Pulmonary artery endothelial cell (primary cell): ENCODE measurements at places on chromosomes 1 and 21.

GRCh38 chr1:12706061-12706460 lies 9.8 kb upstream of the AADACL3 start:
- DNase-seq: no peak

GRCh38 chr1:53685272-53686051 lies 53.5 kb downstream of the GLIS1 start:
- no peak for DNase-seq

DNA sequence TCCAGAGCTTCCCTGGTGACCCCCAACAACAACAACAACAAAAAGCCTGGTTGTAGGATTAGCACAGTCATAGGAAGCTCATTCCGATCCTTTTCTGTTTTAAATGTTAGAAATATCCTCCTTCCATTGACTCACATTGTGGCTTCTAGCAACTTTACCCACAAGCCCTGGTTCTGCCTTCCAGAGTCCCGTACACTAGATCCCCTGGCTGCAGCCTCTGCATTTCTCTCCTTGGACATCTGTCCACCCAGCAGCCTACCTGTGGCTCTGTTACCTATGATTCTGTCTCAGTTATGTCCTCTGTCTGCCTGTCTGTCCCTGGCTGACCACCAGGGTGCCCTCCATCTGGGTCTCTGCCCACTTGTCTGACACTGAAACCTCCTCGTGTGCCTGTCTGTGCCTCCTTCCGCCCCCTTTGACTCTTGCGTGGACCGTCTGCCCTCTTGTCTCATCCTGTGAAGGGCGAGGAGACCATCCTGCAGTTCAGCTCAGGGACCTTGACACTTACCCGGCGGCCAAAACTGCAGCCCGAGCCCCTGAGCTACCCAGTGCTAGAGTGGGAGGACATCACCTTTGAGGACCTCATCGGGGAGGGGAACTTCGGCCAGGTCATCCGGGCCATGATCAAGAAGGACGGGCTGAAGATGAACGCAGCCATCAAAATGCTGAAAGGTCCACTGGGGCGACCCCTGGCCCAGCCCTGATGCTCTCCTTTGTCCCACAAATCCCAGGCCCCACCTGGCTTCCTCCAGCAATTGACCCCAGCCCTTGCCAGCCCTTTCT lies 16.1 kb downstream of the TIE1 start:
- no peak for DNase-seq

GRCh38 chr1:245232931-245233330 lies 78.1 kb downstream of the KIF26B start:
- no peak for DNase-seq

DNA sequence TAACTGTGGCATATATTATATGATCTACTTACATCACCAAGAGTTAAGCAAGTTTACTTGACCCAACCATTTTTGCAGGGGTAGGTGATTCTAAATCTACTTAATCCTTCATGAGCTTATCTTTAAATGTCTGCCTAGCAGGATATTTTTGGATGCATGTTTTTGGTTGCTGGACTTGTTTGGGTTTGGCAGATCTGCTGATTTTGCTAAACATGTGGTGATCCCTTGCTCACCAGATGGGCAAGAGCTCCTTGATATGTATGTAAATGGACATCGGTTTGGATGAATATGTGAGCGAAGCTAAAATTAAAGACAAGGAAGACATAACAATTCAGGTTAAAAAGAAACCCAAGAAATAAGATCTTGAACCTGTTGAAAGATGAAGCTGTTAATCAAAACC lies 36.7 kb downstream of the FMN2 start:
- no peak for DNase-seq

- no peak for DNase-seq
Observed at GRCh38 chr1:5466487-5466886, 525.7 kb downstream of the NPHP4 start.

GRCh38 chr1:211260141-211261107 lies 1.3 kb downstream of the RCOR3 start:
- no peak for DNase-seq

- no peak for DNase-seq
Observed at GRCh38 chr1:67133177-67133576, 1.6 kb downstream of the C1orf141 start.

- DNase-seq: peak; percentile 83
Observed at GRCh38 chr1:221439008-221439746, 302.7 kb downstream of the DUSP10 start.

DNA sequence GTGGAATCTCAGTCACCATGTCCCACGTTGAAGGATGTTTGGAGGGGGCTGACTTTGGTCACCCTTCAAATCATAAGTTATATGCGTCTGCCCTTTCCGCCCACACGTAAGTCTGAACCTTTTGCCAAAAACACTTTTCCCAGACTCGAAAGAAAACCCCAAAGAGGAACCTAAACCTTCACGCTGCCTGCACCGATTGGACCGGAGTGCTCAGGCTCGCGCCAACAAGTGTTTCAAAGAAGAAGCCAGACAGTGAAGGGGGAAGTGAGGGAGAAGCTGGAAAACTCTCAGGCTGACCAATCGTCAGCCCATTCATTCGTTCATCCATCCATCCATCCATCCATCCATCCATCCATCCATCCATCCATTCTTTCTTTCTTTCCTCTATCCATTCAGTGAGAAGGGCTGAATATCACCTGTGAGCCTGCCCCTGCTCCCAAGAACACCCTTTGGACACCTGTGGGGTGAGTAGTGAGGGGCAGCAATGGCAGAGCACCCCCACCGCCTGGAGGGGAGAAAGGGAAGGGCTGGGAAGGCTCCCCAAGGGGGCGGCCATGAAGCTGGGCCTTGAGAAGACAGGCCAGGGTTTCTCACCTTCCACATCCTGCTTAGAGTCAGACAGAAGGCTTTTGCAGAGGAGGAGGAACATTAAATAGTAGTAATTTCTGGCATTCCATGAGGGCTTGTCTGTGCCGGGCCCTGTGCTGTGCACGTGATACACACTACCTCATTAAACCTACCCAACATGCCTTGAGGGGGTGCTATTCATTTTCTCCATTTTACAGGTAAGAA lies 27.1 kb upstream of the RUNX3 start:
- no peak for DNase-seq

DNA sequence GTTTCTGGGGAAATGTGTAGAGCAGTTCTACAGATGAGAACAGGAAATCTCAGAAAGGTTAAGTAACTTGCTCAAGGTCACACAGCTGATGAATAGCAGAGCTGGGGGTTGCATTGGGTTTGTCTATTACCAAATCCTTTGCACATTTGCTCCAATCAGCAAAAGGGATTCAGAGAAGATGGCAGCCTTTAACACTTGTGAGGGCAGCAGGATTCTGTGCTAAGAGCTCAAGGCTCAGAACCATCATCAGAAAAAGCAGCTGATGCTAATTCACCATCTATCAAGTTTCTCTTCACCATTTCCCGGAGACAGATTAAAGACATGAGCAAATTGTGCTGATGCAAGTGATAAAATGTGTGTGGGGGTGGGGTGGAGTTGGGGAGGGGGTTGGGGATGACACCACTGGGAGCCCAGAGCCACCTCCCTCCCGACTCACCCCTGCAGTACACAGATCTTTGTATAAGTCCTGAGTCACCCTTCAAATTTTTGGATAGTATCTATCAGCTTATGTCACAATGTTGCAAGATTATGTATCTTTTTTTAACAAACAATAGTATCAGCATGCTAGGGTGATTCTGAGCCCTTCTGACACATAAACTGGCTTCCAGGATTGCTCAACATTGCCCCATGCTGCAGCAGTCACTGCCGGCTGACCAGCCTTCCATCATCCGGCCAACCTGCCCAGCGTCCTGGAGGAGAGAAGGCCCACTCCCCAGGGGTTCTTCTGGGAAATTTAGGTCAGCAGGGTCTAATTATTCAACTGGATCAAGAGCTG lies 2.8 kb upstream of the SPSB1 start:
- DNase-seq: no peak

GRCh38 chr1:169892927-169893644 lies 610 bp downstream of the SCYL3 start:
- no peak for DNase-seq

GRCh38 chr1:7259955-7260354 lies 474.7 kb downstream of the CAMTA1 start:
- no peak for DNase-seq

DNA sequence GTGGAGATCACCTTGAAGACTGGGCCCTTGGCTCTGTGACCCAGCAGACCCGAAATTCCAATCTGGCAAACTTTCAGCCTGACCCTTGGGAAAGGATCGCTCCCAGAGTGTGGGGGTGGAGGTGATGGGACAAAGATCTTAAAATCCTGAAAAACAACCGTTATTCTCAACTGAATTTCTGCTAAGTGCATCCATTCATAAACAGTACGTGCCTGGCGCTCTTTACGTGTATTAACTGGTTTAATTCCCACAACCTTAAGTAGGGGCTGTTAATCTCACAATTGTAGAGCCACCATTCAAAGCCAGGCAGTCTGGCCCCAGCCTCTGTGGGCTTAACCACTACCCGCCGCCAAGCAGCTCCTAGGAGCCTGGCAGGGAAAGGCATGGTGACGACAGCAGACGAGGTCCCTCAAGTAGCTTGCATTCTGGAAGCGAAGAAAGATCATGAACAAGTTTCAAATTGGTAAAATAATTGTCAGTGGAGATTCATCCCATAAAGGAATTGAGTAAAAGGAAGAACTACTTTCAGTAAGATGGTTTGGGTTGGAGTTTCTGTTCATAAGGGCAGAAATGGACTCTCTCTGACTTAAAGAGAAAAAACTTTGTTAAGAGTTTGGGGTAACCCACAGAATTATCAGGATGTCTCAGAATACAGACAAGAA lies 11.4 kb upstream of the RGS16 start:
- no peak for DNase-seq

DNA sequence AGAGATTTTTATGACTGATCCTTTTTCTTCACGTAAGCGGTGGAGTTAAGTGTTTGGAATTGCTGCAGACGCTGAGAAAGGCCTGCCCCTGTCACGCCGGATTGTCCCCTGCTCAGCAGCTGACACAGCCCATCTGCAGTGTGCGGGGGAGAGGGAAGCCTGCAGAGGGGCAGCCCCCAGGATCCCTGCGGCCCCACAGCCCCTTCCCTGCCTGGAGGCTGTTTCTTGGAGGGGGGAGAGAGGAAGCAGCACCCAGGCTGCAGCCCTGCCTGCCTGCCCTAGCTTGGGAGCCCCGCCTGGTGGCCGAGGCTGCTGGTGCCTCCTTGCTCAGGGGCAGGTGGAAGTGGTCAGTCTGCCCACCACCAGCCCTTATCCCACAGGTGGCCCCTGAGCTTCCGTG lies 50.7 kb downstream of the PRDM16 start:
- no peak for DNase-seq

- DNase-seq: no peak
Observed at GRCh38 chr1:200245473-200245872, 164.4 kb downstream of the ZNF281 start.

- no peak for DNase-seq
Observed at GRCh38 chr1:1427820-1428148, 6.7 kb upstream of the ANKRD65 start.

GRCh38 chr1:89605692-89606091 lies 27.2 kb upstream of the LRRC8C start:
- peak; percentile 67 for DNase-seq

DNA sequence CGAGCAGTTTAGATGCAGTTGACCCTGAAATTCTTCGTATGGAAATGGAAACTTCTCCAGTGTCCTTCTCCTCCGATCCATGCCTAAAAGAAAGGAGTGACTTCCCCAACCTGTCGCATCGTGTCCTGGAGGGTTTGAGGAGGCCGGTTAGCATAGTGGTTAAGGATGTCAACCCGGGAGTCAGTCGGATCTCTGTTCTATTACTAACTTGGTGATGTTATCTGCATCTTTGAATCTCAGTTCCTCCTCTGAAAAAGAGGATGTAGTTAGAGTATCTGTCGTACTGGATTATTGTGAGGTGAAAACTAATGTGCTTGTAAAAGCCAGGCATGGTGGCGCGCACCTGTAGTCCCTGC lies 684 bp downstream of the ZBTB8B start:
- DNase-seq: no peak

GRCh38 chr1:233368106-233368788 lies 40.7 kb downstream of the MAP3K21 start:
- no peak for DNase-seq

DNA sequence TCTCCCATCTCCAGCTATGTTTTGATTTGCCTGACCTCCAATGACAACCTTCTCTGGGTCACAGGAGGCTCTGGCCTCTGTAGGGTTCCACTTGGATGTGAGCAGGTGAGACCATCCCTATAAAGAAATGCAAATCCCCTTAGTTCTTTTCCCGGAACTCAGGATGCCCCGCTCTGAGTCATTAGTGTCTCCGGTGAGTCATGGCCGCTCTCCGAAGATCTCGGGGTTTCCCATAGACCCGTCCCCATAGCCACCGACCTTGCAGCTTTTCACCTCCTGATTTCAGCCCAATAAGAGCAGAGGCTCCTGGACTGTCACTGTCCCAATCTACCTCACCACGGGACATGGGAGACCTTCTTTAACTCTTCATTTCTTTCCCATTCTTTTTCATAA lies 98.2 kb downstream of the PGBD5 start:
- DNase-seq: no peak

DNA sequence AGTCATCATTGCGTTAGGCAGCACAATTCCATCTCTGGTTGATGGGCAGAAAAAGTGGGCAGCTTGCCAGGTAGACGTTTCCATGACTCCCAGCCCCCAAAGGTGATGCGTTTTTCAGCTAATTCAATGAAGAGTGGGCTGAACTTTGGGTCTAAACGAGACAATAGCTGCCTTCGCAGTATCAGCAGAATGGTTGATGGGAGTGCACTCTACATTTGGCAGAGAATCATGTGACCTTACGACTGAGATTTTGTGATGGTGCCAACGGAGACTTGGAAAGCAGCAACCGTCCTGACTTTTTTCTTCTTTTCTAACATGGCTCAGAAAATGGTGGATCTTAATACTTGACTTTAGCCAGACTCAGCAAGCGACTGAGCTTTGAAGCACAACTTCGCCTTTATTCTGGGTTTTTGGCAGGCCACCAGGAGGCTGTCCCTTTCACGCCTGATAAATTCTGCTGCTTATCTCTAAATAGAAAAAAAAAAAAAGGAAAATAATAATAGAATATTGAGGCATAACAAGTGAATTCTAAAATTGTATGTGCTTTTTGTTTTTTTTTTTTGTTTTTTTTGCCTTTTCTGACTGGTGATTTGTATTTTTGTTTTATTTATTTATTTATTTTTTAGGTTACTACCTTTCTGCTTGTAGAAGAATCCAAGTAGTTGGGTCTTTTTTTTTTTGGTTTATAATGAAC lies 804.8 kb downstream of the USP25 start:
- no peak for DNase-seq
